Cardiac muscle cell (in vitro differentiated cells and primary cell): ENCODE measurements at places on chromosomes 11 and 22. TPM values are rescaled to one million over a fixed set of nuclear protein-coding genes. Genes with fewer than 3 reads are reported as not detected.

DNA sequence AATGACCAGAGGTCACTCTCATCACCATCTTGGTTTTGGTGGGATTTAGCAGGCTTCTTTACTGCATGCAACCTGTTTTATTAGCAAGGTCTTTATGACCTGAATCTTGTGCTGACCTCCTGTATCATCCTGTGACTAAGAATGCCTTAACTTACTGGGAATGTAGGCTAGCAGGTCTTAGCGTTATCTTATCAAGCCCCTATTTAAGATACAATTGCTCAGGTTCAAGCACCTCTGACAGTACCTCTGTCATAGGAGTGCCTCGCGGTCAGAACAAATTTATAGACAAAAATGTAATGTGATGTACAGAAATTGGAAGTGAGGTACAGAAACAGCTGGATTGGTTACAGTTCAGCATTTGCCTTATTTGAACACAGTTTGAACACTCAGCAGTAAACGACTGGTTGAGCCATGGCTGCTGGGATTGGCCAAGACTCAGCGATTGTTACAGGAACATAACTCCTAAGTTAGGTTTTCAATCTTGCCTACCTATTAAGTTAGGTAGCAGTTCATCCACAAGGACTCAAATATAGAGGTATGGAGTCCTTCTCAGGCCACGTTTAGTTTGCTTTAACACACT, 16.1 kb upstream of the TMEM123 start:
- H3K36me3 ChIP-seq, result no peaks in the 10 kb centered on the region
- no peak overlapping the region for H3K27ac ChIP-seq
- no peak overlapping the region for H3K4me3 ChIP-seq
- no peaks in the 10 kb centered on the region for H3K4me1 ChIP-seq

RAPSN gene
- polyA plus RNA-seq, result not detected in 2 replicates

LMNTD2 gene
- polyA plus RNA-seq, result 18.4 and 18.8 TPM in 2 replicates

- H3K27ac ChIP-seq, result no peak overlapping the region
- no peak overlapping the region for H3K4me3 ChIP-seq
- no peaks in the 10 kb centered on the region for H3K27me3 ChIP-seq
- H3K36me3 ChIP-seq, result peaks cover 12% of the 10 kb centered on the region
- peaks cover 57% of the 10 kb centered on the region for H3K4me1 ChIP-seq
- DNase-seq, result no peak
Measured at GRCh38 chr22:27846248-27846757, 44.7 kb upstream of the MN1 start.

GRCh38 chr11:131614631-131615030, 244.2 kb downstream of the NTM start:
- no peak for DNase-seq
- H3K4me1 ChIP-seq, result no peaks in the 10 kb centered on the region
- H3K27ac ChIP-seq, result no peak overlapping the region
- no peaks in the 10 kb centered on the region for H3K36me3 ChIP-seq

DNA sequence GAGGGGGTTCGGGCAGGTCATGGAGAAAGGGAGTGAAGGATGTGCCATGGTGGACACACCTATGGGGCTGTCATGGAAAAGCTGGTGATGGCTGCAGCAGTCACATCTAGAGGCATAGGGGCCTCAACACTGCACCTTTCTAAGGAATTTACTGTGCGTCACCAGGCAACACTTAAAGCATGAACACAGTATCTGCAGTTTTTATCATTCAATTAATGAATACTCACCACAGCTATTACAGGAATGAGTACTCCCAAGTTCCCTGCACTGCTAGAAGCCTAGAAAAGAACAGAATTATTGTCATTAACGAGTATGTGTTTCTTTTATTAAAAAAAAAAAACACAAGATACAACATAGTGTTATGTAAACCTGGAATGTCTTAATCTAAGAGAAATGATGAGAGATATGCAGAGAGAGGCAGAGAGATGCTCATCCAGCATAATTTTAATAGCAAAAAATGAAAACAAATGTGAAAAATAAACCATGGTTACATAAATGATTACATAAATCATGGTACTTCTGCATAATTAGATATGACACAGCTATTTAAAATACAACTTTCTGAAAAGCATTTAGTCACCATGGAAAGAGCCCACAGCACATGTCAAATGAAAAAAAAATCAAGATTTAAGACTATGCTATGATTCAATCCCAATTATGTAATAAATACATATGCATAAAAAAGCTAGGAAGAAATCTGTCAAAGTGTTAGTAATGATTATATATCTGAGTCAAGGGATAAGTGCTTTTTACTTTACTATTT, 19.2 kb downstream of the SERPIND1 start:
- no peak for DNase-seq
- H3K4me3 ChIP-seq, result no peak overlapping the region
- peaks cover 4% of the 10 kb centered on the region for H3K36me3 ChIP-seq
